Body of pancreas (tissue), 4 donors: ENCODE measurements at places on chromosomes 11 and 22.
A peak's percentile ranks its signal among the peaks of the same experiment; 100 is the strongest.

DNA sequence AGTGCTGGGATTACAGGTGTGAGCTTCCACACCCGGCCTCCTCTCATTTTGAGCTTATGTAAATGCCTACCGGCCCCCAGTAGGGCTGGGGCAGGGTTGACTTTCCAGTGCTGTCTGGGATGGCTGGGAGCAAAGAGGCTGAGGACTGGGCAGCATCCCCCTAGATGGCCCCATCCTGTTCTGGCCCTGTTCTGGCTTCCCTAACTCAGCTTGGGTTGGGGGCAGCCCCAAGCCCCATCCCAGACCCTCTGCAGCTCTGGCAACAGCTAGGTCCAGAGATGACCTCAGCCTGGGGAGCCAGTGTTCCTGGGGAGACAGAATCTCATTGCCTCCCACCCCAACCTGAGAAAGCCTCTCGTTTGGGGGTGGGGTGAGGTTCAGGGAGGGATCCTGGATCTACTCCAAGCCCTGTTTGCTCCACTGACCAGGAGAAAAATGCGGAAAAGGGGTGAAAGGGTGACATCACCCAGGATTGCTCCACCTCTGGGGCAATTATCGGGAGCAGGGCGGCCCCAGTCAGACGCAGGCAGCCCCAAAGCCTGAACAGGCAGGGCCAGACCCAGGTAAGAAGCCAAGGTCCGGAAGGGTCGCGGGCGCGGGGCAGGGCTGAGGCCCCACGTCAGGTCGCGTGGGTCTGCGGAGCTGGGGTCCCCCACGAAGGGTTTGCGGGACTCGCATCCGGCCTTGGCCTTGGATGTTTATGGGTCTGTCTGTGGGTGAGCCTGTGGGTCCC lies at the start of gene PNPLA2:
TSS of gene PNPLA2 (plus strand) at position 519 of the 733 bp plus-strand sequence. CDS start 805 bp downstream, outside the sequence.
- peak; percentile 79 for DNase-seq

- no peak for DNase-seq
Measured at GRCh38 chr11:90908074-90908473, 685.2 kb upstream of the CHORDC1 start.

GRCh38 chr11:103584021-103584420 lies 452.4 kb upstream of the DDI1 start:
- DNase-seq = no peak

DNA sequence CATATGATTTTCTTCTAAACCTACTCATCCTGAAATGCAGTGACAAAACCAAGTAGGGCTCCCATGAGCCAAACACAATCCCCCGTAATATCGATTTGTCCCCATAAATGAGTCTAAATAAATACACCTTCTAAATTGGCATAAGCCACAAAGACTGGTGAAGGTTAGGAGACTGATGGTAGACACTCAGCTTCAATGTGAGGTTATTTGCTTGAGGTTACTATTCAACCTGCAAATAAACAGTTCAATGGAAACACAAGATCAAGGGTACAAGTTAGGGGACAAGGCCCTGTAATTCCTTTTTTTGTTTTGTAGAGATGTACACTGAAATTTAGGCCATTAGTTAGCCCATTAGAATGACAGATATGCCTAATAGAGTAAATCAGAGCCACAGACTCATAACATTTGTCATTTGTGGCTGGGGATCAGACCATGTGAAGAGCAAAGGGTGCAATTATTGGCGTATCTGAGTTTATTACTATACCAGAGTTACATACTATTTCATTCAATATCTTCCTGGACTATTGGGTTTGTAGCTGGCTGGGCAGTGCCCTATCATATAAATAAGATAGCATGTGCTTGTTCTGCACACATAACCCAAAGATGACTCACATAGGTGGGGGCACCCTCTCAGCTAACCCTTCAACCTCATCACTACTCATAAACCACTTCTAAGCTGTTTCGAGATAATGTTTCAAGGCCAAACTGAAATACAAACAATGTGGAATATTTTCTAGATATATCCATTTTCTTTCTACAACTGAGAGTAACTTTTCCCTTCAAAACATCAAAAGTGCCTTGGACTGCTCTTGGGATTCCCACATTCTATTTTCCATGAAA lies 695.3 kb downstream of the KCNA4 start:
- no peak for DNase-seq

GRCh38 chr11:113240389-113240788 lies 74.0 kb upstream of the TTC12 start:
- peak; percentile 11 for DNase-seq

DNA sequence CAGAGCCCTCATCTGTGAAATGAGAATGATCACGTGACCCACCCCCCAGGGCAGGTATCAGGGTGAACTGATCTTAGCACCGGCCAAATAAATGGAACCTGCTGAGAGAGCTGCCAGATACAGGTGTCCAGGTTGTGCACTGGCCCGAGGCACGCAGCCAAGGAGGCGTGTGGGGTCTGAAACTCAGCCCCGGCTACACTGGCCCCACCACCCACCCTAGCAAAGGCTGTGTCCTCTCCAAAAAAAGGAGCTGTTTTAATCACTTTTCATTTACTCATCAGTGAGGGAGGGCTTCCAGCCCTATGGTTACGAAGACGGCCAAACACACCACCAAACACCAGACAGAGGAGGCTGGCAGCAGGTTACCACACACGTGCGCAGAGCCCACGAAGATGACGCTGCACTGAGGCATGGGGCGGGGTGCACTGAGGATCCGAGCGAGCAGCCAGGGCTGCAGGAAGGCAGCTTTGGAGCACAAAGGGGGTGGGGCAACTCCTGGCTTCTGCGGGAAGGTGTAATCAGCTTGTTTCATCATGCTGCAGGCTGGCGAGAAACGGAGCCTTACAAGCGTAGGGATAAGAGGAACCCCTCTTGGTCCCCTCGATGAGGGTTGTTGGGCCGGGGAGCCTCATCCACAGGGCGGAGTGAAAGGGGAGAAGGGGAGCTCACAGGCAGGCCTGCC lies 19.5 kb upstream of the SLC22A12 start:
- no peak for DNase-seq
